Osteocyte (in vitro differentiated cells): ENCODE measurements at places on chromosomes 6 and 20. TPM values are rescaled to one million over a fixed set of nuclear protein-coding genes. Genes with fewer than 3 reads are reported as not detected.
A peak's percentile ranks its signal among the peaks of the same experiment; 100 is the strongest.

- H3K4me3 ChIP-seq, result no peak overlapping the region
- H3K27ac ChIP-seq, result no peak overlapping the region
- no peaks in the 10 kb centered on the region for H3K36me3 ChIP-seq
Measured at GRCh38 chr6:54856129-54856528, 9.6 kb downstream of the FAM83B start.

DNA sequence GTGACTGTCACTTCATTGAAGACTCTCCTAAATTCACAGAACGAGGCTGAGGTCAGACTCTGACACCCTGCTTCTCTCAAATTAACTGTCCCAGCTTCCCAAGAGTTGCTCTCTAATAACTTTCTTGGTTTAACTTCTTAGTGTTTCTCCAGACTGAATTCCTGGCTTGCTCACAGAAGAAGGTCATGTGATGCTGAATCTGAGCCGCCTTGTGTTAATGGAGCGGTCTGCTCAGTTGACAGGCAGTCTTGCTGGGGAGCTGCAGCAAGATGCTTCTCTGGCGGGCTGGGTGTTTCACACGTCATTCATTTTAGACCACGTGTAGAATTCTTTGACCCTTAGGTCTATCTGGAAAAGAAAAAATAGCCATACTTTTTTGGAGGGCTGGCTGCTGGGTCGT lies 107.3 kb downstream of the FOXO3 start:
- H3K4me1 ChIP-seq, result peaks cover 25% of the 10 kb centered on the region
- no peak overlapping the region for H3K4me3 ChIP-seq
- no peaks in the 10 kb centered on the region for H3K27me3 ChIP-seq

DNA sequence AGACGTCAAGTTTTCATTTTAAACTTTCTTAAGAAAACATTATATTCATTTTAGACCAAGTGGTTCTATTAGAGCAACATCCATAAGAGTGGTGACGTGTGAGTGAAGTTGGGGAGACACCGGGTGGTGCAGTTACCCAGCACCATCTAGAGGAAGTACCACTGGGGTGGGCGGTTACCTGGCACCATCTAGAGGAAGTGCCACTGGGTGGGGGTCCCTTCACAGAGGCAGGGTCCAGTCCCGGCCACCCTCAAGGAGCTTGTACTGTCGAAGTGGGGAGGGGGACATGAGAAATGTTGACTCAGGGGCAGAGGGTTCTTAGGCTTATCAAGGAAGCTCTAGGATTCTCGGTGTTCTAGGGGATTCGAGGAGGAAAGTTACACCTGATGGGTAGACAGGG lies 26.2 kb downstream of the PHACTR3 start:
- H3K36me3 ChIP-seq, result no peaks in the 10 kb centered on the region
- no peaks in the 10 kb centered on the region for H3K27me3 ChIP-seq
- H3K4me3 ChIP-seq, result no peak overlapping the region
- DNase-seq, result no peak
- no peaks in the 10 kb centered on the region for H3K4me1 ChIP-seq

DNA sequence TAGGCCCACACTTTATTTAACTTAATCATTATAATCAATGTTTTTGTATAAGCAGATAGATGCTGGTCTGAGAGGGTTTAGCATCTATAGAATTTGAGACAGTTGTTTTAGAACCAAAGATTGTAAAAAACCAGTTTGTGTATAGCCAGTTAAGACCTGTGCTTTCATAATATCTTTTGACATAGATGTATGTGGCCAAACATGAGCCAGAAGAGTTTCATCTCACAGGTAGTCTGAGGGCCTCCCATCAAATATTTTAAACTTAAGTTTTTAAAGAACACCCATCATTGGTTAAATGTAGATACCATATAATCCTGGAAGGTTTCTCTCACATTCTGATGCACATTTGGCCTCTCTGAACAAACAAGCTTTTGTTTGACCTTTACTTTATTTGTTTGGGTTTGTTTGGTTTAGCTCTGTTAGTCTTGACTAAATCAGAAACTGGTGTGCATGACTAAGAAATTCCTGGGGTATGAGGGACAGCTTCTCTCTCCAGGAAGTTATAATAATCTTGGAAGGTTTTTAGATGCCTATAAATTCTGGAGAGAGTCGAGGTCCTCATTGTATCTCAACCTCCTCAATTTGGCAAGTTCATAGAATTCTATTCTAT lies 58.0 kb upstream of the TMEM200A start:
- no peak overlapping the region for H3K4me3 ChIP-seq
- no peak for DNase-seq
- peaks cover 23% of the 10 kb centered on the region for H3K4me1 ChIP-seq
- no peaks in the 10 kb centered on the region for H3K27me3 ChIP-seq
- H3K36me3 ChIP-seq, result no peaks in the 10 kb centered on the region

- H3K27me3 ChIP-seq, result no peaks in the 10 kb centered on the region
- no peak overlapping the region for H3K4me3 ChIP-seq
- no peaks in the 10 kb centered on the region for H3K4me1 ChIP-seq
- H3K36me3 ChIP-seq, result no peaks in the 10 kb centered on the region
Measured at GRCh38 chr20:20229595-20229994, 138.3 kb upstream of the INSM1 start.

DNA sequence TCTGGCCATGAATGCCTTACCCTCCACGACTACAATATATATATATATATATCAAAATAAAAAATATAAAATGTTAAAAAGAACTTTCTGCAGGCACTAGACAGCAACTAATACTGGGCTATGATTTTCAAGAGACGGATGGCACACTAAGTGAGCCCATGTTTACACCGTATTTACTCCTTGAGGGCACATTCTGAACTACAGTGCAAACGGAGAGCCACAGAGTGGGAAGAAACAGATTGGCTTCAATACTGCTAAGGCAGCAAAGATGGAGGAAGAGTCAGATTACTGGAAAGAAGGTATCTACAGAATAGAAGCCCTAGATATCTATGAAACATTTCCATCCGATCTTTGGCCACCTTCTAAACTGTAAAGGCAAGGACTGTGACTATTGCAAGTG lies 330.3 kb downstream of the HTR1B start:
- H3K27ac ChIP-seq, result no peak overlapping the region
- DNase-seq, result no peak
- H3K4me1 ChIP-seq, result no peaks in the 10 kb centered on the region
- peaks cover 3% of the 10 kb centered on the region for H3K36me3 ChIP-seq

DNA sequence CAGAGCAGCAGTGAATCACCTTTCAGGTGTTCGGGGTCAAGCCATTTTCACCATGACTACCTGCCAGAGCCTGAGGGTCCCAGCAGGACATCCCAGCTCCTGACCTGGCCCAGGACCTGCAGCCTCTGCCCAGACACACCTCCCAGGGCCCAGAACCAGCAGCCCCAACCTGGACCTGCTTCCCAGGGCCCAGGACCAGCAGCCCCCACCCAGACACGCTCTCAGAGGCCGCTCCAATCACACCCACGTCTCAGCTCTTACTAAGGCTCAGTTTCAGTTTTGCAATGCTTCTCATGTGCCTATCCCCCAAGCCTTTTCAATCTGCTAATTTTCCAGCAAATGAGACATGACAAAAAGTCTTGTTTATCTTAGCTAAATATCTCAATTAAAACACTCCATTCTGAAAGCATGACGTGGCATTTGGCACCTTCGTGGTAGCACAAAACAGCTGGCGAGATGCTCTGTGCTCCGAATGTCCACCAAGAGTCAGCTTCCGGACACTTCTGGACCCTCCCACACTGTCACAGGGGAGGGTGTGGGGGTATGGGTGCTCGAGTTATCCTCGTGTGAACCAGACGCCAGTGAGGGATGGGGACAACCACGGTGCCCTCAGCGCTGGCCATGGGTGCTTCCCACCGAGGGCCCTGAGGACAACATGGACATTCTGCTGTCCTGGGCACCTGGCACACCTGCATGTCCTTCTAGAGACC lies 253.2 kb downstream of the DLL1 start:
- H3K27ac ChIP-seq, result no peak overlapping the region
- no peak for DNase-seq
- no peaks in the 10 kb centered on the region for H3K36me3 ChIP-seq

- H3K27me3 ChIP-seq, result peaks cover 43% of the 10 kb centered on the region
- no peak for DNase-seq
- H3K36me3 ChIP-seq, result no peaks in the 10 kb centered on the region
Measured at GRCh38 chr6:166237617-166238016, 70.0 kb upstream of the TBXT start.

MLIP gene
- 0.65 TPM in 1 of 2 replicates, not detected in the other for total RNA-seq

GRCh38 chr20:49166534-49167449 lies 21.3 kb downstream of the STAU1 start:
- H3K36me3 ChIP-seq, result peaks cover 8% of the 10 kb centered on the region
- no peak overlapping the region for H3K4me3 ChIP-seq
- H3K4me1 ChIP-seq, result peaks cover 21% of the 10 kb centered on the region
- H3K27ac ChIP-seq, result no peak overlapping the region
- DNase-seq, result no peak

GRCh38 chr20:1396264-1396663 lies 3.4 kb upstream of the FKBP1A start:
- H3K4me3 ChIP-seq, result no peak overlapping the region
- H3K27me3 ChIP-seq, result peaks cover 45% of the 10 kb centered on the region
- peaks cover 15% of the 10 kb centered on the region for H3K4me1 ChIP-seq
- H3K27ac ChIP-seq, result no peak overlapping the region
- DNase-seq, result no peak

MPC1 gene
- 27.7 and 29.1 TPM in 2 replicates for total RNA-seq

- no peaks in the 10 kb centered on the region for H3K4me1 ChIP-seq
- no peak overlapping the region for H3K27ac ChIP-seq
- no peak for DNase-seq
Measured at GRCh38 chr6:47729019-47729418, 30.6 kb downstream of the ADGRF4 start.

GRCh38 chr6:44837255-44837654 lies 449.7 kb downstream of the CDC5L start:
- DNase-seq, result no peak
- no peak overlapping the region for H3K27ac ChIP-seq
- H3K36me3 ChIP-seq, result no peaks in the 10 kb centered on the region

BEND6 gene
- total RNA-seq, result 7.0 and 9.2 TPM in 2 replicates

DNA sequence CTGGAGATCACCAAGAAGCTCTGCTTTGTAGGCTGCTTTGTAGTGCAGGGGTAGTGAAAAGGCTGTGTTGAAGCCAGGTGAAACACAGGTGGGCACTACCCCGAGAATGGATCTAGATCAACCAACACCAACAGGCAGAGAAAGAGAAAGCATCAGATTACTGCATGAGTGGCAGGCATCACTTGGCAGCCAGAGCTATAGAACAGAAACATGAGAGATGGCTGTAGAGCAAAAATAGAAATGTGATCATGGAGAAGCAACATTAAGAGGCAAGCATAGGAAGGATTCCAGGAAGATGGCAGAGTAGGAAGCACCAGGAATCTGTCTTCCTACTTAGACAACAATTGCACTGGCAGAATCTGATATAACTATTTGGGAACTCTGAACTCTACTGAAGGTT lies 311.1 kb upstream of the TCF21 start:
- no peak overlapping the region for H3K4me3 ChIP-seq
- no peaks in the 10 kb centered on the region for H3K4me1 ChIP-seq
- H3K27ac ChIP-seq, result no peak overlapping the region
- H3K27me3 ChIP-seq, result peaks cover 8% of the 10 kb centered on the region

- peaks cover 5% of the 10 kb centered on the region for H3K27me3 ChIP-seq
- H3K4me1 ChIP-seq, result peaks cover 14% of the 10 kb centered on the region
- H3K27ac ChIP-seq, result peak overlapping the region; percentile 56
- H3K4me3 ChIP-seq, result peak overlapping the region; percentile 88
Measured at GRCh38 chr6:153130515-153131036, 506 bp downstream of the RGS17 start.

MYLK4 gene
- 0.78 and 1.0 TPM in 2 replicates for total RNA-seq

GRCh38 chr6:4039348-4039747 lies 39.6 kb downstream of the FAM217A start:
- H3K36me3 ChIP-seq, result peaks cover 62% of the 10 kb centered on the region
- H3K27ac ChIP-seq, result peak overlapping the region; percentile 58
- no peaks in the 10 kb centered on the region for H3K27me3 ChIP-seq
- no peak overlapping the region for H3K4me3 ChIP-seq
- H3K4me1 ChIP-seq, result peaks cover 38% of the 10 kb centered on the region
- no peak for DNase-seq

GRCh38 chr20:51021067-51022025 lies 1.6 kb downstream of the KCNG1 start:
- H3K4me1 ChIP-seq, result peaks cover 12% of the 10 kb centered on the region
- peak overlapping the region; percentile 65 for H3K4me3 ChIP-seq
- H3K27ac ChIP-seq, result no peak overlapping the region
- DNase-seq, result no peak
- peaks cover 25% of the 10 kb centered on the region for H3K27me3 ChIP-seq

TRPC4AP gene
- total RNA-seq, result 83.0 TPM in 2 replicates

TMC2 gene
- not detected in 2 replicates for total RNA-seq

GRCh38 chr6:132607544-132608233 lies 16.4 kb downstream of the TAAR2 start:
- H3K36me3 ChIP-seq, result no peaks in the 10 kb centered on the region
- no peak overlapping the region for H3K4me3 ChIP-seq
- H3K27me3 ChIP-seq, result peaks cover 15% of the 10 kb centered on the region

GRCh38 chr6:96923871-96924493 lies 546 bp upstream of the KLHL32 start:
- peak overlapping the region; percentile 76 for H3K27ac ChIP-seq
- H3K27me3 ChIP-seq, result peaks cover 80% of the 10 kb centered on the region
- H3K4me1 ChIP-seq, result peaks cover 8% of the 10 kb centered on the region
- no peaks in the 10 kb centered on the region for H3K36me3 ChIP-seq
- peak overlapping the region; percentile 88 for H3K4me3 ChIP-seq

GRCh38 chr6:23498013-23498412 lies 628.0 kb upstream of the NRSN1 start:
- no peak for DNase-seq
- H3K27ac ChIP-seq, result no peak overlapping the region
- peaks cover 2% of the 10 kb centered on the region for H3K27me3 ChIP-seq
- H3K36me3 ChIP-seq, result no peaks in the 10 kb centered on the region
- H3K4me3 ChIP-seq, result no peak overlapping the region
- no peaks in the 10 kb centered on the region for H3K4me1 ChIP-seq

DNA sequence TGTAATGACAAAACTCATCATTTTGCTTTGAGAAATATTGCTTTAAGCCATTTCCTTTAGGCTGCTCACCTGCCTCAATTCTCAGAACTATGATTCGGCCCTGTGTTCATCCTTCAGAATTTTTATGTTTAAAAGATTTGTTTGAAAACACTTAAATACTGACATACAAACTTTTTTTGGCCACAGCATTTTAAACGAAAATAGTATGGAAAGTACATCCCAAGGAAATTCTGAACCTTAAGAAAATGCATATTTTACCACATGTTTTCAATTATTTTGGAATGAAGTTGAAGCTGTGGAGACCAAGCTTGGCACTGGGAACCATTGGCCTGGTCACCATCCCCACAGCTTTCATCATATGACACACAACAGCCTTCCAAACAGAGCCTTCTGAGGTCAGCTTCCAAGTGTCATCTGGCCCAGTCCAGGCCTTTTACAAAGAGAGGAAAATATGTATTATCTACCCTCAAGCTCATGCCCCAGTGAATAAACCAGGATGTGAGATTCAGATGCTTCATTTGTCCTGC lies 83.3 kb downstream of the SOD2 start:
- H3K27ac ChIP-seq, result no peak overlapping the region
- no peak overlapping the region for H3K4me3 ChIP-seq
- DNase-seq, result no peak
- H3K36me3 ChIP-seq, result no peaks in the 10 kb centered on the region
